ENCODE measurements at places on chromosomes 2 and 18.

GRCh38 chr18:70234667-70235459 lies 29.4 kb upstream of the RTTN start:
- no peak for DNase-seq

DNA sequence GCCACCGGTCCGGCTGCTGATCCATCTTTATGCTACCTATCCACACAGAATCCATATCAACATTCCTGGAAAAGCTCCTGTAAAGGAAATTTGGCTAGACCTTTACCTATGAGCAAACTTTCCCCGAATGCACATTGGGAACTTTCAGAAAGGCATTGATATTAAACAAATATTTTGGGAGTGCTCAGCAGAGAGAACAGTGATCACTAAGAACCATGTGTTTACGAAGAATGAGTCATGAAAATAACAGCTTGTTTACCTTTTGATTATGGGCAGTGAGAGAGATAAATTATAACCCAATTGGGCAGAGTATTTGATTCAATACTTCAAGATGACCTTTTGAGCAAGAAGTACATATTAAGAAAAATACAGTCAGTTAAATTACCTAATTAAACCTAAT lies 189.7 kb upstream of the CDH2 start:
- no peak for DNase-seq

GRCh38 chr2:98487101-98487805 lies 42.6 kb downstream of the INPP4A start:
- DNase-seq = no peak

- no peak for DNase-seq
These were observed 893.1 kb upstream of the CELF4 start for GRCh38 chr18:38458698-38459097.

GRCh38 chr2:43326101-43326825 lies 99.9 kb upstream of the ZFP36L2 start:
- no peak for DNase-seq

DNA sequence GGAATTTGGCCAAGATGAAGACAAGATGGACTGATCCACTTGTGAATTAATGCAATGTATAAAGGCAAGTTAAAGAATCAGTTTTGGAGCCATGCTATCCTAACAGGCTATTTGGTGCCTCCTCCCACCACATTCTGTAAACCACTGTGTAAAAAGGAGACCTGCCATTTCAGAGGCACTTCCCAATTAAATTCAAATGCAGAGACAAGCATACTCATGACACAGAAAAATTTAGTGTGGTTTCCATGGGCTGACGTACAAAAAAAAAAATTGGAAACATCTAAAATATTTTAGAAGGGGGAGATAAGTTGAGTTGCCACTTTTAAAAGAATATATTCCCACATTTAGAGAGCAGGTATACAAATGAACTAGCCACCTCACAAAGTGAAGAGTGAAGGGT lies 112.1 kb downstream of the TCF4 start:
- DNase-seq = no peak

- no peak for DNase-seq
These were observed 55.0 kb upstream of the PEX13 start for GRCh38 chr2:60962528-60962927.

GRCh38 chr2:9220201-9220600 lies 13.6 kb downstream of the ASAP2 start:
- no peak for DNase-seq

- no peak for DNase-seq
These were observed 84.3 kb upstream of the MAP4K4 start for GRCh38 chr2:101613056-101613704.

DNA sequence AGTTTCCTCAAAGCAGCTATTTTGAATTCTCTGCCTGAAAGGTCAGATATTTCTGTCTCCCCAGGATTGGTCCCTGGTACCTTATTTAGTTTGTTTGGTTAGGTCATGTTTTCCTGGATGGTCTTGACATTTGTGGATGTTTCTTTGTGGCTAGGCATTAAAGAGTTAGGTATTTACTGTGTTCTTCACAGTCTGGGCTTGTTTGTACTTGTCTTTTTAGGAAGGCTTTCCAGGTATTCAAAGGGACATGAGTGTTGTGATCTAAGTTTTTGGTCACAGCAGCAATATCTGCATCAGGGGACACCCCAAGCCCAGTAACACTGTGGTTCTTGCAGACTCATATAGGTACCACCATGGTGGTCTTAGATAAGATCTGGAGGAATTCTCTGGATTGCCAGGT lies 11.8 kb downstream of the MYO3B start:
- no peak for DNase-seq

Measured in DMS153 (cell line).